OCI-LY7 (cell line): ENCODE measurements at places on chromosomes 1 and 21. TPM values are rescaled to one million over a fixed set of nuclear protein-coding genes. Genes with fewer than 3 reads are reported as not detected.

The S100A3 gene
- total RNA-seq, result not detected in 2 replicates

DNA sequence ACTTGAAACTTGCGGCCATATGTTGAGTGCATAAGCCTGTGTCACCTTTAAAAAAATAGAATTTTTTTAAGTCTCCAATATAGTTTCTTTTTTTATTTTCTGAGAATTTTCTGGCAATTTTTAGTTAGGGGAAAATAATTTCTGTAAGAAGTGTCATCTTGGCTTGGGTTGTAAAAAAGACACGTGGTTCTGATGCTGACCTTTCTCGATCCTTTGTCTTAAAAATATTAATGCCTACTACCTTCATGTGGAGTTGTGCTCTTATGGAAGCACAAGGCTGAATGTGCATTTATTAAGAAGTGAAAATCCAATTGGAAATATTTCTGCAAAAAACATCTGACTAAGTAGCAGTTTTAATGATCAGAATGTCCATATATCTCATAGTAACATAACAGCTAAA lies 3.5 kb downstream of the ELAVL4 start:
- no peak for DNase-seq

DNA sequence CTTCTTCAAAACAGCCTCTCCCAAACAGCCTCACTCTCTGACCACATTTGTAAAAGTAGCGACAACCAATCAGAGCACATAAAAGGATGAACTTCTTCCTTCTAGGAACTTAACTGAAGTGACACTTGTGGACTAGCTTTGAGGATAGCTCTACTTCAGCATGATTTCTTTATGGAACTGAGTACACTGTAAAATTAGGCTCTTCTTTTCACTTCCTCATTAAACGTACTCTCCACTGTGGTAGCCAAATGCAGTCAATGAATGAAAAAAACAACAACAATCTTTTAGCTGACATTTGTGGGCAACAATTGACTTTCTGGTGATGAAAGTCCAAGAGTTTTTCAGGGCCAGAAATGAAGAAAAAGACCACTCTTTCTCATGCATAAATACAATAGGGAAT lies 9.6 kb downstream of the LRRC53 start:
- DNase-seq, result no peak

- no peak for DNase-seq
Observed at GRCh38 chr1:154141240-154141639, 13.6 kb downstream of the NUP210L start.

- DNase-seq, result no peak
Observed at GRCh38 chr1:150473659-150474058, 13.6 kb upstream of the TARS2 start.
